ENCODE measurements at places on chromosomes 6 and 20.

- DNase-seq, result no peak
These were observed 92.2 kb upstream of the RSPO3 start for GRCh38 chr6:127026247-127026646.

GRCh38 chr6:45880676-45881075 lies 135.0 kb downstream of the CLIC5 start:
- no peak for DNase-seq

GRCh38 chr20:49248879-49249665 lies 28.8 kb downstream of the ZNFX1 start:
- DNase-seq, result no peak

- DNase-seq, result peak; percentile 18
These were observed 103.3 kb downstream of the ARHGAP18 start for GRCh38 chr6:129606664-129607063.

DNA sequence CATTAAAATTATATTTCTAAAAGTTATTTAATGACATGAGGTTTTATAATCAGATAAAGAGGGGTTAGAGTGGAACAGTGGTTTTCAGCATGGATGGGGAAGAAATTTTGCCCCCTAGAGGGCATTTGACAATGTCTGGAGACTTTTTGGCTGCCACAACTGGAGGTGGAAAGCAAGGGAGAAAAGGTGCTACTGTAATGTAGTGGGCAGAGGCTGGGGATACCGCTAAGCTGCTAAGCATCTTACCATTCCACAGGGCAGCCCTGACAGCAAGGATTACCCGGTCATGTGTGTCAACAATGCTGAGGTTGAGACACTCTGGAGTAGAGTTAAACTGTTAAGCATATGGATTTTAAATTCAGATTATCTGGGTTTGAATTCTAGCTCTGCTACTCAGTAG lies 52.9 kb upstream of the FABP7 start:
- peak; percentile 18 for DNase-seq

GRCh38 chr6:150208611-150209352 lies 65.9 kb downstream of the PPP1R14C start:
- peak; percentile 48 for DNase-seq

Data from fibroblast of skin of abdomen (primary cell).